Testis (tissue), 5 donors: ENCODE measurements at places on chromosomes 11 and 22.
A peak's percentile ranks its signal among the peaks of the same experiment; 100 is the strongest.

- no peaks in the 10 kb centered on the region for H3K36me3 ChIP-seq
- DNase-seq = no peak
- peaks cover under 1% of the 10 kb centered on the region for H3K4me1 ChIP-seq
Observed at GRCh38 chr11:120230433-120231071, 9.4 kb upstream of the POU2F3 start.

- no peaks in the 10 kb centered on the region for H3K27me3 ChIP-seq
- H3K4me1 ChIP-seq = no peaks in the 10 kb centered on the region
- H3K4me3 ChIP-seq = no peak overlapping the region
- no peak for DNase-seq
- H3K27ac ChIP-seq = no peak overlapping the region
Observed at GRCh38 chr11:17230867-17231851, 23.4 kb upstream of the PIK3C2A start.

GRCh38 chr22:30490399-30490798, 15.1 kb downstream of the SEC14L4 start:
- H3K27ac ChIP-seq = no peak overlapping the region
- H3K4me3 ChIP-seq = no peak overlapping the region
- H3K27me3 ChIP-seq = no peaks in the 10 kb centered on the region
- no peaks in the 10 kb centered on the region for H3K36me3 ChIP-seq

DNA sequence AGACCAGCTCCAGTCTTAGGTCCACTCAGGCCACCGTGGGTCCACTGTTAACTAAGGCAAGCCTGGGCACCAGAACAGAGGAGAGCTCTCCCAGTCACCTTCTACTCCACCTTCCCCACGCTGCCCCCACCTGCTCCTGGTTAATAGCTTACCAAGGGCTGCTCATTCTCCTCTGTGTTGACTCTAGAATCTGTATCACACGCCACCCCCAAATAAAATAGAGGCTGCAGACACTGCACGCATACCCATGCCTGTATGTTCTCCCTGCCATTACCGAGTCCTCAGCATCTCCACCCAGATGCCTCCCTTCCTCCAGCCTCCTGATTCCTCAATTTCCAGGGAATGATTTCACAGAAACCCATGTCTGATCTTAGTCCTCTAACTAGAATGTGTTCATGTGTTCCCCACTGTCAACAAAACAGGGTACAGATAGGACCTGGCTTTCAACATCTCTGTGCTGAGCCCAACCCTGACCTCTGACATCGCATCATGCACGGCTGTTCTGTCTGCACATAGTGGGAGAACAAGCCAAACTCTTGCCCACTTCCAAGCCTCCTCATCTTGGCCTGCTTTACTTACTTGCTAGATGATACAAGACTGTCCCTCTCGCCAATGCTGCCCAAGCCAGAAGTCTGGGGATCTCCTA, 49.8 kb downstream of the SMCO4 start:
- no peaks in the 10 kb centered on the region for H3K36me3 ChIP-seq
- no peaks in the 10 kb centered on the region for H3K27me3 ChIP-seq
- no peak overlapping the region for H3K27ac ChIP-seq
- no peak for DNase-seq
- H3K4me3 ChIP-seq = no peak overlapping the region
- no peaks in the 10 kb centered on the region for H3K4me1 ChIP-seq

DNA sequence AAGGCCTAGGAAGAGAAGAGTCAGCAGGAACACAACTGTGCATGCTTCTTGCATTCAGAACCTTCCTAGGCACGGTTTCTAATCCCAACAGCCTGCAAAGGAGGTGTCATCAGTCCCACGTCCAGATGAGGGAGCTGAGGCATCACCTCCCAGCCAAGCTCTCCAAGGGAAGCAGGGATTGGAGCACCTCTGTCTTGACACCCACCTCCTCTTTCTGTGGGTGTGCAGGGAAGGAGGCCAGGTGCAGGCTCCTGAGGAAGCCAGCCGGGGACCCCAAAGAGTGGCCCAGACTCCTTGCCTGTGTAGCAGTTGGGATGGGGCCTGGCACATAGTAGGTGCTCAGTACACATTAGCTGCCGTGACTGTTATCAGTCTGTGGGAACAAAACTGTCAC, 2.0 kb downstream of the PNPLA5 start:
- no peaks in the 10 kb centered on the region for H3K27me3 ChIP-seq
- H3K27ac ChIP-seq = no peak overlapping the region
- H3K4me3 ChIP-seq = no peak overlapping the region

- H3K36me3 ChIP-seq = no peaks in the 10 kb centered on the region
- H3K4me3 ChIP-seq = no peak overlapping the region
- DNase-seq = no peak
- no peaks in the 10 kb centered on the region for H3K4me1 ChIP-seq
Observed at GRCh38 chr22:29044657-29045176, 16.9 kb downstream of the C22orf31 start.

GRCh38 chr11:12539572-12539971, 134.6 kb upstream of the TEAD1 start:
- peaks cover 11% of the 10 kb centered on the region for H3K4me1 ChIP-seq
- no peak overlapping the region for H3K4me3 ChIP-seq
- no peak overlapping the region for H3K27ac ChIP-seq
- H3K36me3 ChIP-seq = no peaks in the 10 kb centered on the region
- DNase-seq = no peak
- no peaks in the 10 kb centered on the region for H3K27me3 ChIP-seq

- H3K4me1 ChIP-seq = peaks cover 10% of the 10 kb centered on the region
- no peak overlapping the region for H3K4me3 ChIP-seq
Observed at GRCh38 chr11:34267013-34267412, 90.8 kb downstream of the ABTB2 start.

DNA sequence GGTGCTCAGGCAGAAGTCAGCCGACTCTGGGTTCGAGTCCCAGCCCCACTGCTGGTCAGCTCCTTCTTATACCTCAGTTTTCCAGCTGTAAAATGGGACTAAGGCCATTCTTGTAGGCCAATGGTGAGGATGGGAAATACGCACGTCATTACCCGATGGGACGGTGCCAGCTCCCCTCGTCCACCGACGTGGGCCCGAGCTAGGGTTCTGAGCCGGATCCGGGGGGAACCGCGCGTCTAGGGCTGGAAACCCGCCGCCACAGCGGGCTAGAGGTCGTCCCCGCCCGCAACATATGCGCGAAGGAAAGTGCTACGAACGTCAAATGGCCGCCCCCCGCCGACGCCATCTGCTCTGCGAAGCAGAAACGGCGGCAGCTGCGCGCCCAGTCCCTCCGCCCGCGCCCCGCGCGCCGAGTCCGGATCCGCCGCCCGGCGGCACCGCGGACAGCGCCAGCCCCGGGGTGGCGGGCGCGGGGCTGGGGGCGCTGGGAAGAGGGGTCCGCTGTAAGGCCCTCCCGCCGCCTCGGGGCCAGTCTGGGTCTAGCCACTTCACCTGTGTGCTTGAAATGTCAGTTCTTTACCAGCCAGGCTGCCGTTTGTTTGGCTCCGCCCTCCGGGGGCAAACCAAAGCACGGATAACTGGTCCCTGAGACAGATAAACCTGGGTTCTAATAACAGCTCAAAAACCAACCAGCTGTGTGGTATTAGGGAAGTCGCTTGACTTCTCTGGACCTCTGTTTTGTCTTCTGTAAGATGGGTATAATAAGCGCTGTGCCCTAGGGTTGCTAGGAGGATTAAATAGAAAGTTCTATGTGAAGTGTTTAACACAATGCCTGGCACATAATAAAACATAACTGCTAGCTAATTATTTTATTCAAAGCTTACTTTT, 103.5 kb upstream of the RCN1 start:
- H3K4me1 ChIP-seq = no peaks in the 10 kb centered on the region
- H3K4me3 ChIP-seq = peak overlapping the region; percentile 35
- no peaks in the 10 kb centered on the region for H3K36me3 ChIP-seq
- no peak for DNase-seq
- H3K27ac ChIP-seq = no peak overlapping the region

DNA sequence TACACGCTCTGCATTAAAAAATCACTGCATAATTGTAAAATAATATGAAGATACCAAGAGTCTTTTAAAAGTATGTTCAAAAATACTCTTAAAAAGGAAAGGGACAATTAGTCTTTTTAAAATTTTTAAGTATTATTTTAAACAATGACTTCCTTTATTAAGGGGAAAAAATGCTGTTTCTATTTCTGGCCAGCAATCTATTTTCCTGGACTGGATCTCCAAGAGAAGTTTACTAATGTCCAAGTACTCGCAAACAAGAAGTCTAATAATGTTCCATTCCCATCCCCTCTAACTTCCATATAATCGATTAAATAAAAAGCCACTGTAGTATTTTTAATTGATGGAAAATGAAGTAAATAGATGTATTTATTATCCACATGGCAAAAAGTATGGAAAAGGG, 123.7 kb downstream of the MPPED2 start:
- no peaks in the 10 kb centered on the region for H3K36me3 ChIP-seq
- DNase-seq = no peak
- H3K4me3 ChIP-seq = no peak overlapping the region
- H3K27ac ChIP-seq = no peak overlapping the region
- H3K27me3 ChIP-seq = no peaks in the 10 kb centered on the region
- H3K4me1 ChIP-seq = no peaks in the 10 kb centered on the region

DNA sequence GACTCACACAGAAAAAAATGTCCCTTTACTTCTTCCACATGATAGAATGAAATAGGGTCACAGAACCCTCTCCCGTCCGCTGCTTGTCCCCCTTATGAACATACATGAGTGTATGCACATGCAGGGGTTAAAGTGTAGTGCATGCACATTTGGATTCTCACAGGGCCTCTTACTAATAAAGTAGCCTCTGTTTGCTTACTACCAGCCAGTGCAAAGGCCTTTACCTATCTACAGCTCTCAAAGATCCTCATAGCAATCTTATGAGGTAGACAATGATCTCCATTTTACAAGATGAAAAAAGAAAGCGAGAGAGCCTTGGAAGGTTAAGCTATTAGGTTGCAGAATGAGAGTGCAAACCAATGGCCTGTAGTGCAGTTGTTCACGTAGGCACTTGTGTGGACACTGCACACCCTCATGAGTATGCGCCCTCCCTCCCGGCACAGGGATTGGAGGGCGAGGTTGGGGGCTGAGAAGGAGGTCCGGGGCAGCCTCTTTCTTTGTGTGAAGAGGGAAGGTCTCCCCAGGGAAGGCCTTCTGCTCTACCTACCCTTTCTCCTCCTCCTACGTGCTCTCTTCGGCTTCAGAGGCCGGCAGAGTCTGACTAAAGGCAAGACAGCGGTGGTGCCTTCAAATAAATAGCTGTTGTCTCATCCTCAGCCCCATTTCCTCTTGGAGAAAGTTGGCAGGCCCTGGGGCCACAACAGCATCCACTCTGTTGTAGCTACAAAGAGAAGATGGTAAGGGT, 91.3 kb downstream of the CEP164 start:
- no peaks in the 10 kb centered on the region for H3K36me3 ChIP-seq
- H3K4me3 ChIP-seq = no peak overlapping the region
- H3K27me3 ChIP-seq = no peaks in the 10 kb centered on the region

DNA sequence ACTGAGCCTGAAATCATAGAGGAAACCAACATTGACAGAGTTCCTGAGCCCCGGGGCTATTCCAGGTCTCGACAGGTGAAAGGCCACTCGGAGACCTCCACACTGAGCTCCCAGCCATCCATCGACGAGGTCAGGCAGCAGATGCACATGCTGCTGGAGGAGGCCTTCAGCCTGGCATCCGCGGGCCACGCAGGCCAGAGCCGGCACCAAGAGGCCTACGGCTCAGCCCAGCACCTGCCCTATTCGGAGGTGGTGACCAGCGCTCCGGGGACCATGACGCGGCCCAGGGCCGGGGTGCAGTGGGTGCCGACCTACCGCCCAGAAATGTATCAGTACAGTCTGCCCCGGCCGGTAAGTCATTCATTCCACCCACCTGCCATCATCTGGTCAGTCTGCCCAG, 54.9 kb downstream of the C11orf91 start:
- H3K4me1 ChIP-seq = peaks cover 11% of the 10 kb centered on the region
- H3K27ac ChIP-seq = no peak overlapping the region
- H3K27me3 ChIP-seq = no peaks in the 10 kb centered on the region
- H3K36me3 ChIP-seq = no peaks in the 10 kb centered on the region
- no peak for DNase-seq

DNA sequence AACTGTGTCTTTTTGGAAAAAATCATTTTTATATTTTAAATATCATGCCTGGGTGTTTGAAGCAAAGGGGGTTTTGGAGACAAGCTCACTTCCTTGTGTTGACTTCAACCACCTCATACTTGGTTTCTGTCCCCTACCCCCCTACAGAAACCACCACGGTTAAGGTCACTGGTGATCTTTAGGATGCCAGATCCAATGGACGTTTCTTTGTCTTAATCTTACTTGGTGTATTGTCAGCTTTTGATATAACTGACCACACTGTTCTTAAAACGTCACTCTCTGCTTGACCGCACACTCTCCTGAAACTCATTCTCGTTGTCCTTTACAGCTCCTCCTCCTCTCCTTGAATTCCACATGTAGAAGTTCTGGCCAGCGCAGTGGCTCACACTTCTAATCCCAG, 34.8 kb upstream of the SWAP70 start:
- no peak overlapping the region for H3K4me3 ChIP-seq
- no peak overlapping the region for H3K27ac ChIP-seq
- no peaks in the 10 kb centered on the region for H3K36me3 ChIP-seq

GRCh38 chr11:113906038-113906437, 1.4 kb downstream of the HTR3B start:
- no peak overlapping the region for H3K27ac ChIP-seq
- DNase-seq = no peak
- H3K27me3 ChIP-seq = no peaks in the 10 kb centered on the region

DNA sequence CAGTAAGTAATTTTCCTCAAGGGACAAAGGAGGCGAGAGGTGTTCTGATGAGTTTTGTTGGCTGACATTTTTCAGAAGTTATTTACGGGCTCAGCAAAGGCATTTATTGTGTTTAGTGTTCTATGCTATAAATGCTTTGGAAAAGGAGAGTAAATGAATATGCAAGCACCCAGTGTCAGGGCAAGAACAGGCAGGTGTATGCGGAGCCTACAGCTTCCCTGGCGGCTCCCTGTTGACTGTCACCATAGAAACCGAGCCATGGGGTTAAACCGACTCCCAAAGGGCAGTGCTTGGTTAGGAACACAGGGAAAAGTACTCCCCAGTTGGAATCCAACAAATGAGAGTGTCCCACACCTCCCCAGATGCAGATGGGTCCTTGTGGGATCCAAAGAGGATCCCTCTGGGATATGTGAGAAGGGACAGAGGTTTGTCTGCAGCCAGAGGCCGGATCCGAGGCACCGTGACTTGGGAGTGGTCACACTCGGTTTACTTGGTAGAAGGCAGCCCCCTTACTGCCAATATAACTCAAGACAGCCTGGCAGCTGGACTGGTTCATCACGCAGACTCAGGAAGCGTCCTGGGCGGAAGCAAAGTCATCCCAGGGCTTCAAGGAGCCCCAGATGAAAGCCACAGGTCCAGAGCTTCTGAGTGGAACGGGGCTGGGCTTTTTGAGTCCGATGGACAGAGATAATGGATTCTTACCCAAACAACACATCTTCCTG, 329.7 kb downstream of the CTTN start:
- DNase-seq = no peak
- H3K4me3 ChIP-seq = no peak overlapping the region
- H3K27me3 ChIP-seq = no peaks in the 10 kb centered on the region
- H3K27ac ChIP-seq = no peak overlapping the region
- no peaks in the 10 kb centered on the region for H3K4me1 ChIP-seq

- no peaks in the 10 kb centered on the region for H3K27me3 ChIP-seq
- H3K4me1 ChIP-seq = no peaks in the 10 kb centered on the region
- no peaks in the 10 kb centered on the region for H3K36me3 ChIP-seq
- H3K4me3 ChIP-seq = no peak overlapping the region
- H3K27ac ChIP-seq = no peak overlapping the region
- no peak for DNase-seq
Observed at GRCh38 chr11:28483072-28483867, 375.1 kb downstream of the METTL15 start.

GRCh38 chr11:38835966-38836365, 2237.9 kb upstream of the RAG2 start:
- no peak for DNase-seq
- H3K27me3 ChIP-seq = no peaks in the 10 kb centered on the region
- H3K4me1 ChIP-seq = no peaks in the 10 kb centered on the region
- H3K4me3 ChIP-seq = no peak overlapping the region
- no peak overlapping the region for H3K27ac ChIP-seq
